Stimulated activated CD8-positive, alpha-beta memory T cell treated with anti-CD3 and anti-CD28 coated beads, Interleukin-2, amount 100 ng/mL, for 1 hour (primary cell): ENCODE measurements at places on chromosomes 7 and 10.
A peak's percentile ranks its signal among the peaks of the same experiment; 100 is the strongest.

GRCh38 chr7:5831196-5831595 lies 49.4 kb upstream of the OCM start:
- no peak for DNase-seq

DNA sequence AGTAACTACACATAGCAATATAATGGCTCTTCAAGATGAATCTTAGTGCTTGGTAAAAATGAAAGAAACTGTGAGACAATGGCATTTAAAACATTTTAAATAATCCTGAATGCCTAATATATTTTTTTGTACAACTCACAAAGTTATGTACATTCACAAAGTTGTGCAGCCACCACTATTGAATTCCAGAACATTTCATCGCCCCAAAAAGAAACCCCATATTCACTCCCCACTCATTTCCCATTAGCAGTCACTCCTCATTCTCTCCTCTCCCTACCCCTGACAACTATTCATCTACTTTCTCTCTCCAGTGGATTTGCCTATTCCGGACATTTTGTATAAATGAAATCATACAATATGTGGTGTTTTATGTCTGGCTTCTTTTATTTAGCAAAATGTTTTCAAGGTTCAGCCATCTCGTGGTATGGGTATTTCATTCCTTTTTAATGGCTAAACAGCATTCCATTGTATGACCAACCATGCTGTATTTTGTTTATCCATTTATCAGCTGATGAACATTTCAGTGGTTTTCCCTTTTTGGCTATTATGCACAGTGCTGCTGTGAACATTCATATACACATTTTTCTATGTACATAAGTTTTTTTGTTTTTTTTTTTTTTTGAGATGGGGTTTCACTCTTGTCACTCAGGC lies 34.7 kb downstream of the ENTPD7 start:
- no peak for DNase-seq

DNA sequence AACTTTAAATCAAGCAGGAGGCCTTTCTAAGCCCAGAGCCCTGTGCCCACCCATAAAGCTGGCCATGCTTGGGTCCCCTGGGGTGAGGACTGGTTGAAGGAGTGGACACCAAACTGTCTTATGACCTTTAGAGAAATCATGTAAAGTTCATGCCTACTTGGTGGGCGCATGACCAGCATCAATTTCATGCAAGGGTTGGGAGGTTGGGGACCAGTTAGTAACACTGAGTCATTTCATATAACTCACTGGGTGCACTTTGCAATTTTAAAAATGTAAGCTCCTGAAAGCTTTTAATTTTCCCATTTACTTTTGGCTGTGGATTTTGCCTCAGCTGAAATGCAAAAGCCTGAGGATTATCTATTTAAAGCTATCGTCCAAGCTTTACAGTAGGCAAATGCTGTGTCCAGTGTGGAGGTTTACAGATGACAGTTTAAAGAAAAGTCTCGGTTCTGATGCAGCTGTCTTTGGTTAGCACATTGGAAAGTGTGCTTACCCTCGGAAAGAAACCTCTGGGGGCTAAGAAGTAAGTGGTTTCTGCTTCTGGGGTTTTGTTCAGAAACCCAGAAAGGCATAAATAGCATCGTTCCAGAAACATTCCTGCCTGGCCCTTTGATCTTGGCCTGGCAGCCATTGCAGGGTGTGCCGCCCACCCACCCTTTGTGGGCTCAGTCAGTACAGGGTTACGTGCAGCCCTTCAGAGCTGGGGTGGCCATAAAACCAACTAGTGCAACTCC lies 48.8 kb upstream of the CHST15 start:
- no peak for DNase-seq

- DNase-seq, result no peak
Observed at GRCh38 chr10:76542307-76542930, 1095.2 kb downstream of the KCNMA1 start.

DNA sequence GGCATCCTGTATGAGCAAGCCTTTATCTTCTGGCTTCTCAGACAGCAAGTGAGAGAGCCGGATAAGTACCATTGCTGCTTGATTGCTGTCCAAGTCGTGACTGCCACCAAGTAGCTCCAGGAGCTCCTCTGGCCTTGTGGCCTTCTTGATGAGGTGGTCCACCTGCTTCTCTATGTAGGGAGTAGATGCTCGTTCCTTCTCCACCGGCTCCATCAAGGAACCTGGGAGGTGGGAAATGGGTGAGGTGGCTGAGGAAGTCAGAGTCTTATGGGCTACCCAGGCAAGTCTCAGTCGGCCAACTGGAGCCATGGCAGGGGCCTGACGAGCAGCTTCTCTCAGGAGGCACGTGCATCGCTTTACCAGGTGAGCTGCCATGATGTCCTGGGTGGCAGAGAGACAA lies 2.6 kb downstream of the TBRG4 start:
- no peak for DNase-seq

DNA sequence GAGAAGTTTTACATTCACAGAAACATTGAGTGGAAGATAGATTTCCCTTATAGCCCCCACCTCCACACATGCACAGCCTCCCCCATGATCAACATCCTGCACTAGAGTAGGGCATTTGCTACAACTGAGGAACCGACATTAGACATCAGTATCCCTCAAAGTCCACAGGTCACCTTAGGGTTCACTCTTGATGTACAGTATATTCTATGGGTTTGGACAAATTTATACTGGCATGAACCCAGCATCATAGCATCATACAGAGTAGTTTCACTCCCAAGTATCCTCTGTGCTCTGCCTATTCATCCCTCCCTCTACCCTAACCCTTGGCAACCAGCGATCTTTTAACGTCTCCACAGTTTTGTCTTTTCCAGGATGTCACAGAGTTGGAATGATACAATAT lies 64.4 kb downstream of the VSTM4 start:
- no peak for DNase-seq

GRCh38 chr10:117188371-117188770 lies 8.9 kb upstream of the KCNK18 start:
- no peak for DNase-seq

DNA sequence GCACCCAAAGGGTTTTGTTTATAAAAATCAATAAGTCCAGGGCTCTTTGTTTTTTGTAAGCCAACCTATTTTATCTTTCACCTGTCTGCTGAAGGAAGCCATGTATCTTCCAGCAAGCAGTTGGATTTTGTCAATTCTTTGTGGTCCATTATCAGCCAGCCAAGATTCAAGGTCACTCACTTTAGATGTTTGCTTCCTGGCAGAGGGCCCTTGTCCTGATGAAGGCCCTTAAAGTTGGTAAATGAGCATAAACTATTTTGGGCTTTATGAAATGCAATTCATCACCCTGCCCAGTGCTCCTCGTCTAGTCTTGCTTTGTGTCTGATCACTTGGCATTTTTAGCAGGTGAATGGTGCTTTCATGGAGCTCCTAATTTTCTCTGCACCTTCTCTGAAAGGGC lies 1004.2 kb downstream of the GRID1 start:
- DNase-seq, result no peak

DNA sequence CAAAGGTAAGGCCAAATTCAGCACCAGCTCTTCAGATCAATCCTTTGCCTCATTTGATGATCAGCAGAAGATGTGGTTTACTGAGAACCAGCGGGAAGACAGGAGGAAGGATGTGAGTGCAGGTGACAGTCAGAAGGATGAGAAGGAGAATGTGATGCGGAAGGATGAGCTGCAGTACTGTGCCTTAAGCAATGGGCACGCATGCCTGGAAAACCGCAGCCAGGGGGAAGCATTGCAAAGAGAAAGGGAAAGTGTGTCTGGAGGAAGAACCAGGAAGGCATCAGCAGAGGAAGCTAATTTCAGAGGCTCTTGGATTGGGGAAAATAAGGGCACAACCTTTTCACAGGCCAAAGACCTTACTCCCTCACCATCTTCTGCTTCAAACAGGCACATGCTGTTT lies 25.7 kb downstream of the C10orf71 start:
- DNase-seq, result no peak

DNA sequence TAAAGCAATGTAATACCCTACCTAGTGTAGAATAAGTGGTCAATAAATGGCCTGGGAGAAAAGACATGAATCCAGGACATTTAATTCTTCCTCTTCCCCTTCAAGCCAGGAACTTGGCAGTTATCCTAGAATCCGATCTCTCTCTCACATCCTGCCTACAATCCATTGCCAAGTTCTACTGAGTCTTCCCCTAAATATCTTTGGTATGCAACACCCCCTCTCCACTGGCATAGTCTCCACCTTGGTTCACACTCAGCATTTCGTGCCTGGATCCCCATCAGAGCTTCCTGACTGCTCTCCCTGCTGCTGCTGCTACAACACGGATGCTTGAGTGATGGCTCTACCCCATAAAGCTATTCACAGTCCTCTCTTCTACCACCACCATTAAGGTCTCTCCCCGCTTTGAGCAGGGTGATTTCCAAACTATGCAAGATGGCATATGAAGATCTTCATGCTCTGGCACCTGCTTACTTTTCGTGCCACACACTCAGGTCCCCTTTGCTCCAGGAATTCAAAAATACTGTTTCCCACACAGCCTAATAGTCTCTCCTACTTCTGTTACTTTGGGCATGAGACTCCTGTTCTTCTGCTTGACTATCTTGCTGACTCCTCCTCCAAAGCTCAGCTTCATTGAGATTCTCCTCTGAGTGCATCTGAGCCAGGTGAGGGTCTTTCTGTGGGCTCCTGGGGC lies 4.8 kb downstream of the ANK3 start:
- no peak for DNase-seq

- DNase-seq, result no peak
Observed at GRCh38 chr10:87030912-87031635, 11.0 kb downstream of the FAM25A start.

- DNase-seq, result no peak
Observed at GRCh38 chr10:110664483-110665420, 20.6 kb downstream of the RBM20 start.

DNA sequence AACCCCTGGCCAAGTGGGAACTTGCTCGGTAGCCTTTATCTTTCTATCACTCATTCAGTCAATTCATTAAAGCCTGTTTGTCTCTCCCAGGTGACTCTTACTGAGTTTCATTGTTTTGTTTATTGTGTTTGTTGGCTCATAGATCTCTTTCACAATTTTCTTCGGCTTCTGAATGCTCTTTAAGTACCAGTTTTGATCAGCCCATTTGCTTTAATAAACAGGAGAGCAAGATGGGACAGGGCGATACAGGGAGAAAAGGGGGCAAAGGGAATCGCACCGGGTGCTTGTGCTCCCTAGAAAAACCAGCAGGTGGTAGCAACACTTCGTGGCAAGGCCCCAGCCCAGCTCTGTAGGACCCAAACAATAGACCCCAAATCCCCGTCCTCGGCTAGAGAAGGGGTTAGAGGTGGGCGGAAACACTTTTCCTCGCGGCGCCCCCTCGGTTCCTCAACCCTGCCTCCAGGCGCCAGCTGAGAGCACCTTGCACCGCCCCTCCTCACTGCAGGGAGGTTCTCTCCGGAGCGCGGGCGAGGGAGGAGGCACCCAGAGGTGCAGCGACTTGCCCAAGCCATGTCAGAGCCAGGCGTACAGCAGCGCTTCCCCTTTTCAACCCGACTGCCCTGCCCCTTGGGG lies 1.0 kb upstream of the EPHB6 start:
- DNase-seq, result peak; percentile 26

GRCh38 chr7:139901056-139901795 lies 72.2 kb downstream of the TBXAS1 start:
- DNase-seq, result no peak

DNA sequence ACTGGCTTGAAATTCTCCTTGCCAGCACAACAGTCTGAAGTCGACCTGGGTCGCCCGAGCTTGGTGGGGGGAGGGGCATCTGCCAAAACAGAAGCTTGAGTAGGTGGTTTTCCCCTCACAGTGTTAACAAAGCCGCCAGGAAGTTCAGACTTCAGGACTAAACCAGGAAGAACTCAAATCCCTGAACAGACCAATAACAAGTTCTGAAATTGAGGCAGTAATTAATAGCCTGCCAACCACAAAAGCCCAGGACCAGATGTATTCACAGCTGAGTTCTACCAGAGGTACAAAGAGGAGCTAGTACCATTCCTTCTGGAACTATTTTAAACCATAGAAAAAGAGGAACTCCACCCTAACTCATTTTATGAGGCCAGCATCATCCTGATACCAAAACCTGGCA lies 45.3 kb downstream of the LRRC72 start:
- no peak for DNase-seq

GRCh38 chr10:26467639-26468038 lies 29.5 kb downstream of the APBB1IP start:
- no peak for DNase-seq

- DNase-seq, result no peak
Observed at GRCh38 chr7:105723572-105723971, 142.3 kb upstream of the EFCAB10 start.

GRCh38 chr10:118106426-118106825 lies 59.7 kb upstream of the RAB11FIP2 start:
- no peak for DNase-seq

- DNase-seq, result no peak
Observed at GRCh38 chr10:3782451-3783315, 2.3 kb downstream of the KLF6 start.

- no peak for DNase-seq
Observed at GRCh38 chr7:2386964-2387669, 16.3 kb upstream of the CHST12 start.

GRCh38 chr10:76902949-76903348 lies 734.7 kb downstream of the KCNMA1 start:
- DNase-seq, result no peak
